ENCODE measurements at places on chromosomes 11 and 22.

DNA sequence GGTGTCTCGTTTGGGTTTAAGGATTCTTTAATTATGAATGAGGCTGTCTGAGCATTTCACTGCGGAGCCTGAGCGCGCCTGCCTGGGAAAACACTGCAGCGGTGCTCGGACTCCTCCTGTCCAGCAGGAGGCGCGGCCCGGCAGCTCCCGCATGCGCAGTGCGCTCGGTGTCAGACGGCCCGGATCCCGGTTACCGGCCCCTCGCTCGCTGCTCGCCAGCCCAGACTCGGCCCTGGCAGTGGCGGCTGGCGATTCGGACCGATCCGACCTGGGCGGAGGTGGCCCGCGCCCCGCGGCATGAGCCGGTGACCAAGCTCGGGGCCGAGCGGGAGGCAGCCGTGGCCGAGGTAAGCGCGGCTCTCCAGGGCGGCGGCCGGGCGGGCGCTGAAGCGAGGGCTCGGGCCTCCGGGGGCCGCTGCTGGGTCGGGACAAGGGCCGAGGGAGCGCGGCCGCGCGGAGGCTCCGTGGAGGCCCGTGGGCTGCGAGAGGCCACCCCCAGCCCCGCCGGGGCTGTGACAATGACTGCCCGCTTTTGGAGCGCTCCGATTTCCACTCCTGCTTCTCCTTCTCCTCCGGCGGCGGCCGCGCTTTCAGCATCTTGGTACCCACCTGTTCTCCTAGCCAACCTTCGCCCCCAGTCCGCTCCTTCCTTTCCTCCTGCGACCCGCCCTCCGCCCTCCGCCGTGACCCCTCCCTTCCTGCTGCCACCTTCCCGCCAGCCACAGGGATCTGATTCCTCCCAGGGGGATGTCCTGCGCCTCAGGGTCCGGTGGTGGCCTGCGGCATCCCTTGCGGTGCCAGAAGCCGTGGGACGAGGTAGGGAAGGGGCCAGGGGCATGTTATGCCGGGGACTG is at the start of gene EXT2:
EXT2 (plus strand) TSS at position 173 of the 854 bp plus-strand sequence. CDS start 12,035 bp downstream, outside the sequence.
- DNase-seq, result peak; percentile 87

GRCh38 chr22:37802310-37803194 is 5.2 kb upstream of the GCAT start:
- no peak for DNase-seq

- DNase-seq, result no peak
Measured at GRCh38 chr22:38793317-38793716, 626 bp downstream of the DNAL4 start.

DNA sequence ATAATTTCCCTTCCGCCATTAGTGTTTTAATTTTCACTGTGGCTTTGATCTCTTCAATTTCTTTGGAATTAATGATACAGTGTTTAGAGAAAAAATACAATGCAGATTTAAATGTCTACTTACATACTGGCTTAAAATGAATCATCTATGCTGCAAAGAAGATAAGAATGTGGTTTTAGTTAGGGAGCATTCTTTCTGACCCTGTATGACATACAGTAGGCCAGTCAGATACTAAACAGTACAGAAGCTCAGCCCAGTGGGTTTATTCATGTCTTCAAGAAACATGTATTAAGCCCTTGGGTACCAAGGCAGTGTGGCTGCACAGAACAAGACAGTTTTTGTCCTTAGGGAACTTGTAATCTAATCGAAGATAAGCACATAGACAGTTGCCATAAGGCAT is 268.8 kb downstream of the DDX10 start:
- DNase-seq, result no peak

- DNase-seq, result no peak
Measured at GRCh38 chr11:57536947-57537619, at the start of gene SMTNL1. Gene SMTNL1 (plus strand): TSS chr11:57537595. CDS start chr11:57542643, 5,048 bp downstream.

- no peak for DNase-seq
Measured at GRCh38 chr11:105588001-105588400, 21.9 kb upstream of the GRIA4 start.

DNA sequence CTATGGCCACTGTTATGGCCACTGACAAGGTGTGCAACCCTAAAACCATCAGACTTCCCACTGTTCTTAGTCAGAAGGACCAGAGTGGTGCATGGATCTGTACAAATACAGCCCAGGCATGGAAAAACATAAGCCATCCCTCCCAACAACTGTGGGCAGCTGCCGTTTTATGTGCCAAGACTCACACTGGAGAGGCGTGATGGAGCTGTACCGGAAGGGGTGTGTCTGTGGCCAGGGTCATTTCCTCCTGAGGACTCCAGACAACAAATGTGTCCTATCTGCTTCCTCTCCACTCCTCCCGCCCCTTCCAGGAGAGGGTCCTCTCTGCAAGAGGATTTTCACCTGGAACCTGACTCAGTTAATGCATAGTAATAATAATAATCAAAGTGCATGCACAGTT is 29.5 kb downstream of the KCNJ1 start:
- peak; percentile 31 for DNase-seq

Measured in CD4-positive, alpha-beta T cell treated with Interferon alpha-2 for 1 hour (primary cell).